ENCODE measurements at places on chromosomes 12 and 14.
A peak's percentile ranks its signal among the peaks of the same experiment; 100 is the strongest.

DNA sequence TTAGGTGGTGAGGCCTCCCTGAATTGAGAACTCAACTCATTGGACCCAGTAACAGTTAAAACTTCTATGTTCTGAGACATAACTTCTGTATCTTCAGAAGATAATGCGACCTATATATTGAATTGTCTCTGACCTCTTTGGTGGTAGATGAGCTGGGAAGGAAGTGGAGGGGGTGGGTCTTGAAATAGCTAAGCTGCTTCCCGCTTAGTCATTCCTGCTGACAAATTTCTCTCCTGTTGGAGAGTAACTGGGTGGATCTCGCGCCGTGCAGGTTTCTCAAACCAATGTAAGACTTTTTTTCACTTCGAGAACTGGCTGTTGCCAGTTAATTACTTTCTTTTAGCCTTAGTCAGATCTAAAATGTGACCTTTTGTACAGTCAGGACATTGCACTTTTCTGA is 100.8 kb downstream of the PPHLN1 start:
- DNase-seq, result no peak

DNA sequence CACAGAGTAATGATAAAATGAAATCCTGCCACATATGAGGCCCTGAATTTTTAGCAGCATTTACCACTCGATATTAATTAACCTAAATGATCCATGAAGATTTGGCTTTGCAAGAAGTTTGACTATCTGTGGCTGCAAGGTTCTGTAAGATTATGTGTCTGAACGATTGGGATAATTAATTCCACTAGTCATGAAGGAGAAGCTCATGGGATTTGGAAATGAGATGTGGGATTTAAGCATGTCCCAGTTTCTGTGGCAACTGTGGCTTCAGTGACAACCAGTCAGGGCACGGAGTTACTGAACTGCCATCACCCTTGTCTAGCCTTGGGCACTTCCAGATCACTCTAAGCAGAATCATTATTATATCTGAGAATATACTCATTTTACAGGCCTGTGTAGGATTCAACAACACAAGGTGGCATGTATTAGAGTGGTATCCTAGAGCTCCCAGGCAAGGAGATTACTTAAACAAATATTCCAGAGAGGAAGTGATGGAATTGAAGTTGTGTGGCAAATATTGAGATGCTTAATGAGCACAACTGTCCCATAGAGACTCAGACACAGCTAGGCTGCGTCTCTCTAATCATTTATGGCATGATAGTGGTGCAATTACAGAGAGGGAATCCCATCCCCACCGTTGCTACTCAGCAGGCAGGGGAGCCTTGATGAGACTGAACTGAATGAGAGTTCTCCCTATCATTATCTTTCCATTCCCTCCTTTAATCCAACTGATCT is 205.0 kb upstream of the KRR1 start:
- DNase-seq, result no peak

- no peak for DNase-seq
These were observed 1.6 kb downstream of the SETD1B start for GRCh38 chr12:121805171-121806008.

DNA sequence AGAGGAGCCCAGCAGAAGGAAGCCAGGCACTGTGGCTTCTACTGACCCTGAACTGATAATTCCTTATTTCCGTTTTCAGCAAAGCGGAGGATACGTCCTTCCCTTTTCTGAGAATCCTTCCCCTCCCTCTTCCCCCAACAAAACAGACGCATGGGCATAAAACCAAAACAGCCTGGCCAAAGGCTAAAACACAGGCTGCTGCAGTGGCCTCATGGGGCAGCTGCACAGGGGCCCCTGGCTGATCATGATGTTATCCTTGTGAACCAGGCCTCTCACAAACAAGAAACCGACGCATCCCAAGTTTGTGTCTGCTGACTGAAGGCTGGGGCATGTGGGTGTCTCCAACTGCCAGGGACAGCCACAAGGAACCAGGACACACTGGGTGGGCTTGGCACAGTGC is 23.4 kb upstream of the STON2 start:
- peak; percentile 64 for DNase-seq

GRCh38 chr12:54658306-54659264 is 10.4 kb upstream of the DCD start:
- peak; percentile 36 for DNase-seq

DNA sequence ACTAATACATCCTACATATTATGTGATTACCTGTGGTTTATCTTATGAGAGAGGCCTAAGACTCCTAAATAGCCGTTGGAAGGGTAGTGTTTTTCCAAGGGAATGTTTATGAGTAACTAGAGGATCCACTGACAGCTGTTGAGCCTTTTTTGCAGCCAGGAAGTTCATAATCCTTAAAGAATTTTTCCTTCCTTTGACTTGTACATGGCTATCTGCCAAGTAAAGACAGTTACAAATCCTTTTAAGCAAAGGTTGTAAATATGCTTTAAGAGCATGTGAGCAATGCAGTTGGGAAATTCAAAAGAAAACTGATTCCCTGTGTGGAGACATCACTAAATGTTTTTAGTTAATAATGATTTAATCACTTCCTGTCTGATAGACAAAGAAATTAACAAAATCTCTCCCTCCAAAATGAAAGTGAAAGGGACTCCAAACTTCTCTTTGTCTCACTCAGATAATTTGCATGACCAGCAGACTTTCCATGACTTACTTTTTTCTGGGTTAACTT is 333.8 kb downstream of the PDZRN4 start:
- peak; percentile 26 for DNase-seq

- DNase-seq, result no peak
These were observed 131.1 kb downstream of the ACSS3 start for GRCh38 chr12:81209012-81209411.

DNA sequence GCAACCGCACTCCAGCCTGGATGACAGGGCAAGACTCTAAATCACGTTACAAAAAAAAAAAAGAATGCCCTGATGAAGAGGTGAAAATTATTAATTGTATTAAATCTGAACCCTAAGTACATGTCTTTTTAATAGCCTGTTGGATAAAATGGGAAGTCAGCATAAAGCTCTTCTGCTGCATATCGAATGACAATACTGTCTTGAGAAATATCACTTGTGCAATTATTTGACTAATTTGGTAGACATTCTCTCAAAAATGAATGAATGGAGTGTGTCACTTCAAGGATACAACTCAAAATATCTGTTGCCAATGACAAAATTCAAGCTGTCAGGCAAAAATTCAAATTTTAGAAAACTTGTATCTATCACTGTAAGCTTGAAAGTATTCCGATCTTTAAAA is 38.9 kb downstream of the DNAI7 start:
- DNase-seq, result no peak

DNA sequence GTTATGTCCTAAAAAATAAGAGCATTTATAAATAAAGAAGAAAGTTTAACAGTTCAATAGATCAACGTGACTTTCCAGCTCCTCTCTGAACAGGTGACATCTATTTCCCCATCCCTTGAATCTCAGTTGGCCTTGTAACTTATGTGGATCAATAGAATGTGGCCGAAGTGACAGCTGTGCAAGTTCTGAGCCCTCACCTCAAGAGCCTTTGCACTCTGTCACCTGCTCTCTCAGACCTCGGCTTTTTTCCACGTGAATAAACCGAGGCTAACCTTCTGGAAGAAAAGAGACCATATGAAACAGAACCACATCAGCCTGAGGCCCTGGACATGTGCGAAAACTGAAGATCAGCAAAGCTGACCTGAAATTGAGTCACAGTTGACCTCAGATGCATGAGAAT is 253.0 kb downstream of the DAD1 start:
- no peak for DNase-seq

- no peak for DNase-seq
These were observed 383.4 kb downstream of the KCNH5 start for GRCh38 chr14:62661818-62662217.

DNA sequence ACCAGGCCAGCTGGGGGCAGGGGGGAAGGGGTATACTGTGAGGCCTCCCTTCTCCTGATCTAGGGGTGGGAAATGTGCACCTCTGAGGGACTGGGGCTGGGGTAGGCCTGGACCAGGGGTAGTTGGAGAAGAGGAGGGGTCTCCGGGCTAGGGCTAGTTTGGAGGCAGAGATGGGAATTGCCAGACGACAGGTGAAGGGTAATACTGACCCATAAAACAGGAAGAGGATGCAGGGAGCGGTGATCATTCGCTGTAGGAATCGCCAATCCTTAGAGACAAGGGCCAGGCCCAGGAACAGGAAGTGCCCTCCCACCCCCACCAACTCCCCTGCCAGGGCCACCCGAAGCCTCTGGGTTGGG is 4.4 kb downstream of the SLC22A17 start:
- DNase-seq, result no peak

GRCh38 chr14:79732911-79733655 is 478.2 kb downstream of the DIO2 start:
- DNase-seq, result no peak

DNA sequence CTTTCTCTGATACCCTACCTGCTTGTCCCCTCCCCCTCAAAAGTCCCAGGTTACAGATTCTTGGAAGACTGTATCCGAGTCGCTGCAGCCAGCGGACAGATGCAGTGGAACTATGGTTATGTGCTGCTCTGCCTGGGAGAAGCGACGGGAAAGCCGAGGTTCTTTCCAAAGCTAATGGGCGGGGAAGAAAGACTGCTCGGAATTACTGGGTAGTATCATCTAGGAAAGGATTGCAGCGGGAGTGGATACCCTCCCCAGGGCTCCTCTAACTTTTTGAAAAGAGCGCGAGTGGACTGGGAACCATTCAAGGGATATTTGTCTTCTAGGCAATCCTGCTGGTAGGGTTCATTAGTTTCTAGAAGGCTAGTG is 1.4 kb downstream of the PTHLH start:
- no peak for DNase-seq

DNA sequence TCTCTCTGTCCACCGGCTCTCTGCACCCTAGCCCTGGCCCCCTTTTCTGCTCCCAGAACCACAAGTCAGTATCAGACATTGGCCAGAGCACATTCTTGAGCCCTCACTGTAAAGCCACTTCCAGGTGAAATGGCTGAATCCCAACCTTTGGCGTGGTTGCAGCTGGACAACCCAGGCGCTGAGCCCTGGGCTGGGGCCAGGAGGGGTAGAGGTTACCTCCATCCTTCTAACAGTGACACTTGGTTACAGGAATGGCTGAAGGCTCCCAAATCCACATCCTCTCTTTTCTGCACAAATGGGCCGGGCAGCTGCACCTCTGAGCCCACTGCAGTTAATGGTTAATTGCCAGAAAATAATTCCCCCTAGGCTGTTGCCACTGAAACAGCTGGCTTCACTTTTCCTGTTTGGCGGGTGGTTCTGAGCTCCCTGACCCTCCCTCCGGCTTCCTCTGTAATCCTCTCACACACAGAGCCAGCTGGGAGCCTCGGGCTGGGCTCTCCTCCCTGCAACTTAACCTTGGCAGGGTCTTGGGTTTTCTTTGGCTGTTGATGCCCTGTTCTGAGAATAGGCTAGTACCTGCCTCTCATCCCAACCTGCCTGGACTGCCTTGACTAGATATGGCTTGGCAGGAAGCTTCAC is 44.1 kb downstream of the TSPAN11 start:
- no peak for DNase-seq

DNA sequence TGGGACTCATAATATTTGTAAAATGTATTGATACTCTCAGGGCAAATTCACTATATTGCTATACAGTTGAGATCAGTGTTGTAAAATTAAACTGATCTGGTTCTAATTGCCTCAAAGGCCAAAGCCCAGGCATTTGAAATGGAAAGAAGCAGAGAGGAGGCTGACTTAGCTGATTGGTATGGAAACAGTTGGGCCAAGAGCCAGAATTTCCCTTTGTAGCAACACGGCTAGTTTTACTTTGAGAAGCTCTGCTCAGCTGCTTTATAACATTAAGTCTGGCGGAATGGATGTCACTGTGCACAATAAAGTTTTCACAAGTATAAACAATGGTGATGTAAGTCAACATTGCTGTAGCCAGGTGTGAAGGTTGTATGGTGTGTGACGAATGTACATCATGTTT is 186.4 kb downstream of the MSRB3 start:
- no peak for DNase-seq

GRCh38 chr12:121579190-121579791 is 1.5 kb downstream of the KDM2B start:
- DNase-seq, result peak; percentile 76

DNA sequence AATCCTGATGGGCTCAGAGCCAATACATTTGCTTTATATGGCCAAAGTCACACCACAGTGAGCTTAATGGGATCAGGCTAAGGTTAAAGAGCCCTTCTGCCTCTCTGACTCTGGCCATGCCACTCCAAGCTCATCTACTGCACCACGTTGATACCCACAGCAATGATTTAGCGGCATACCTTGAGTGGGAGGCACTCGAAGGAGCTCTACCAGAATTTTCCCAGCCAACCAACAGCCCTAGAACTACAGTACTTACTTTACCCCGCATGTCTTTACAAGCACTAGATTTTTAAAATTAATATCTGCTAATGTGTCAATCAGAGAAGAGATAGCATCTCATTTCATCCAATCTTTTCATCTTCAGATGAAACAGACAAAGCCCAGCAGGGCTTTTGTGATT is 300.5 kb downstream of the GRIN2B start:
- DNase-seq, result no peak

GRCh38 chr12:103422746-103423515 is 72.8 kb downstream of the C12orf42 start:
- no peak for DNase-seq

- no peak for DNase-seq
These were observed 515.7 kb downstream of the ETNK1 start for GRCh38 chr12:23140710-23141109.

DNA sequence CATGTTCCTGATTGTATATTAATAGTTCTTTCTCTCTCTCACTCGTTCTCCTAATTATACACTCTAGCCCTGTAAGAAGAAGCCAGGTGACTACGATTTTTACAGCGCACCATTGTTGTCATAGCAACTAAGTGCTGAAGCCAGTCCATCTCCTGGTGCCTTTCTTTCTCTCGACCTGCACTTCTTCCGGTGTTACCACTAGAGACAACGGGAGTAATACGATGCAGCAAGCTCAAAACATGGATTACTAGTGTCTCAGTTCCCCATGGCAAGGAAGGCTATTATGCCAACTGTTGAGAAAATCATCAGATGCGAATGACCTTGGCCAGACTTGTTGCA is 40.8 kb upstream of the DCD start:
- DNase-seq, result no peak

GRCh38 chr12:57521525-57522010 is 1.1 kb upstream of the MBD6 start:
- DNase-seq, result no peak

DNA sequence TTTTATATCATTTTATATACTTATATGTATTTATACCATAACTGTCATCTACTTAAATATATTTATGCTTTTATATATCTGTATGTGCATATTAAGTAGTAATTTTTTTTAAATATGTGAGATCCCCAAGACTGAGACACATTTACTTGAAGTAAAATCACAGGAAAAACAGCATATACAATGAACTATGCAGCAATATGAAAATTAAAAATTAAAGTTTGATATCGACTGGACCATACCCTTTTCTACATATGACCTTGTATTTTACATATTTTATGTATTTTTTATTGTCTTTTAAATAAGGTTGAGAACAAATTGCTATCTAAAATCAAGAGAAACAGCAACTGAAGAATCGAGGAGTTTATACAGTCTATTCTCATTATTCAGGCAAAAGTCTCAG is 50.0 kb downstream of the TSPAN19 start:
- DNase-seq, result no peak

GRCh38 chr14:32980178-32980901 is 41.7 kb downstream of the NPAS3 start:
- DNase-seq, result no peak
